ENCODE measurements at places on chromosomes 16 and 17.

GRCh38 chr17:55154101-55154500, 110.7 kb upstream of the HLF start:
- no peak for DNase-seq

GRCh38 chr16:23504453-23505179, 5.7 kb downstream of the GGA2 start:
- DNase-seq: peak; percentile 57

DNA sequence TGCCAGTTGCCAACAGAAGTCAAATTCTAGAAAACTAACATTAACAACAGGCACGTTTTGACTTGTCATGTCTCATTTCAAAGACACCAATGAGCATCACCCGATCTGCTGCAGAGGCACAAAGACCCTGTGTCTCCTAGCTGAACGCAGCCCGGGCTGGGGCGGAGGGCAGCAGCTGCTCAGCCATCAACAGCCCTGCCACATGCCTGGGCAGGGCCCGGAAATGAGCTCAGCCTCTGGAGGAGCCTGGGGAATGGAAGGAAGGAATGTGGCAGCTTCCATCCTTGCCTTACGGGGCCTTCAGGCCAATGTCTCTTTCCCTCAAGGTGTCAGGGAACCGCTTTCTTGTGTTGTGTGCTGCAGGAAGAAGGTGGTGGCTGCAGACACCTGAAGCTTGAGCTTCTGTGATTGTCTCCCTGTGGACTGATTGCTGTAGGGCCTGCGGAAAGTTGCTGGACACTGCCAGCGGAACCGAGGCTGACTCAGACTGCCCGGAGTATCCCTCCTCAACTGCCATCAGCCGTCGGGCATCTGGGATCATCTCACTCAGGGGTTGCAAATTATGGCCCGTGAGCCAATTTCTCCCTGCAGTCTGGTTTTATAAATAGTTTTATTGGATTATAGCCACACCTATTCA, 7.3 kb downstream of the CDH13 start:
- DNase-seq: no peak

GRCh38 chr16:26111900-26112299, 420.1 kb downstream of the HS3ST4 start:
- no peak for DNase-seq

- no peak for DNase-seq
Observed at GRCh38 chr16:81939164-81940056, 71.9 kb downstream of the SDR42E1 start.

DNA sequence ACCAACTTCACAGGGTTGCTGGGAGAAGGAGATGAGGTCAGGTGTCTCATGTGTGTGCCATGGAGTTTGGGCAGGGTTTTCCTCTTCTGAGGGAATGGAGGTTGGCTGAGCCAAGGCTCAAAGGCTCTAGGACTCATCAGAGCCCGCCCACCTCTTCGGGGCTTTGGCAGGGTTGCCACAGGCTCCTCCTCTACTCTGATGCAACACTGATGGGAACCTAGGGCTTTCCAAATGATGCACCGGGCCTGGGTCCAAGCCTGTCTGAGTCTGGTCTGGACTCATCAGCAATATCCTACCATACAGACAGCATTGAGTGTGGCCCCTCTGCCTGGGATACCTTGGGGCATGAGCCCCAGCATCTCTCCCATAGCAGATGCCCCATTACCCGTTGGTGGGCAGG, 59.5 kb upstream of the LHX1 start:
- no peak for DNase-seq

DNA sequence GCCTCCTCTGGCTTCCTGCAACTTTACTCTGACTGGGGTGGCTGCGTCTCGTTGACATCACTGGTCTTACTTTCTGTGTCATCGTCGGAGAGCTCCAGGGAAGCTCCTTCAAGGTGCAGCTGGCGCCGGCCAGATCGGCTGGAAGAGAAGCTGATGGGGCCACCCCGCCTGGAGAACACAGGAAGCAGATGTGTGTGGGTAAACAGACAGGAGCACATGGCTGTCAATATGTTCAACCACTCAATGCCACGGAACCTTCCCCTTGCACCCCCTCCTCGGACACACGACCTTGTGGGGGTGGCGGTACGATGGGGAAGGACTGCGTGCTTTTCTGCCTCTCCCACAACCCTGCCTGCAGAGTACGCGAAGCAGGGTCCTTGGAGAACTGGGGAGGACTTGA, 40.1 kb downstream of the NDEL1 start:
- DNase-seq: no peak

GRCh38 chr16:89646270-89646669, 11.2 kb downstream of the CHMP1A start:
- no peak for DNase-seq

GRCh38 chr17:10824874-10825273, 13.0 kb downstream of the PIRT start:
- DNase-seq: no peak

- DNase-seq: no peak
Observed at GRCh38 chr16:80671281-80671849, 130.6 kb downstream of the DYNLRB2 start.

- DNase-seq: no peak
Observed at GRCh38 chr16:55949518-55949917, 74.3 kb upstream of the CES5A start.

GRCh38 chr16:25626172-25626571, 65.6 kb upstream of the HS3ST4 start:
- DNase-seq: no peak

DNA sequence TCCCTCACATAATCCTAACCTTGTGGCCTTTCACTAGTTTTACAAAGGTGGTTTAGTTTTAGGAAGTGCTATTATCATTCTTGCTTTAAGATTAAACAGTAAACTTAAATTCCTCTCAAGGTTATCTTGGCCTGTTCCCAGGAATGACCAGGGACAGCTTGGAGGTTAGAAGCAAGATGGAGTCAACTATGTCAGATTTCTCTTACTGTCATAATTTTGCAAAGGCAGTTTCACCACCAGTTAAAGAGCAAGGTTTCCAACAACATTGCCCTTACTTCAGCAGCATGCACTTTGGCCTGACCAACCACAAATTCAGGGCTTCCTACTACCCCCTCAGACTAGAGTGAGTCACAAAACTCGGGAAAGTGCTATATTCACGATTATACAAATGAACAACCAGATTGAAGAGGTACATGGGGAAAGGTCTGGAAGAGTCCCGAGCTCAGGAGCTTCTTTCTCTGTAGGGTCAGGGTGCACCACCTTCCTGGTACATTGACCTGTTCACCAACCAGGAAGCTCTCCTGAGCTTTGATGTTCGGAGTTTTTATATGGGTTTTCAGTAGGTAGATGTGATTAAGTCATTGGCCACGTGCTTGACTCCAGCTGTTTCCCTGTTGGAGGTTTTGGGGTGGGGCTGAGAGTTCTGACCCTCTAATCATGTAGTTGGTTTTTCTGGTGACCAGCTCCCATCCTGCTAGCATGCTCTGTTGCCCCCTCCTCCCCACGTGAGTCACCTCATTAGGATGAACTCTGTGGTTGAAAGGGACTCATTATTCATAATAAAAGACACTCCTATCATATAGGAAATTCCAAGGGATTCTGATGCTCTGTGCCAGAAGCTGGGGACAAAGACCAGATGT, 19.4 kb downstream of the RHOT1 start:
- no peak for DNase-seq

DNA sequence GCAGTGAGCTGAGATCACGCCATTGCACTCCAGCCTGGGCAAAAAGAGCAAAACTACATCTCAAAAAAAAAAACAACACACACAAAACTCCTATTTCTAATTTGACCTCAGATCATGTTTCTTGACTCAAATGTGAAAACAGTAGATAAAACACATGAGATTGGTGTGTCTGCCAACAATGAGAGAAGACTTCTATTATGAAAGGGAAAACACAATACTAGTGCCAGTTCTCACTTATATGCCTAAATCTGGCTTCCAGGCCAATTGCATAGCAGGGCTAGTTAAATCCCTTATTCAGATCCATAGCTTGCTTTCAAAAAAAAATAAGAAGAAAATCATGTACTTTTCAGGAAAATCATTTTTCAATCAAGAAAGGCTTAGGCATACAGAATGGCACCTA, 39.4 kb downstream of the AP1G1 start:
- no peak for DNase-seq

DNA sequence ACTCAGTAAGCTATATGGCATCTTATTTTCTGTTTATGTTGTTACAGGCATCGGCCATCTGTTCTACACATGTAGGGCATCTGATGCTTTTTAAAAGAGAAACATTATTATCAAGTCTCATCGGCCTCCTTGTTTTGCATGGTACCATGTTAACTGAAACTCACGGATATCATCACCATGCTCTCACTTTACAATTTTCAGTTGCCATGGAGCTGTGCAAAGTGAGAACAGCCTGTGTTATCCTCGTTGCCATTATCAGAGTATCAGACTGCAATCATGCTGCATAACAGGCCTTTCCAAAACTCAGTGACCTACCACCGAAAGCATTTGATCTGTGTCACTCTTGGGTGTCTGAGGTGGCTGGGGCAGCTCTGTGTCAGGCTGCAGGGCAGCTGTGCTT, 110.3 kb downstream of the C17orf67 start:
- DNase-seq: no peak

DNA sequence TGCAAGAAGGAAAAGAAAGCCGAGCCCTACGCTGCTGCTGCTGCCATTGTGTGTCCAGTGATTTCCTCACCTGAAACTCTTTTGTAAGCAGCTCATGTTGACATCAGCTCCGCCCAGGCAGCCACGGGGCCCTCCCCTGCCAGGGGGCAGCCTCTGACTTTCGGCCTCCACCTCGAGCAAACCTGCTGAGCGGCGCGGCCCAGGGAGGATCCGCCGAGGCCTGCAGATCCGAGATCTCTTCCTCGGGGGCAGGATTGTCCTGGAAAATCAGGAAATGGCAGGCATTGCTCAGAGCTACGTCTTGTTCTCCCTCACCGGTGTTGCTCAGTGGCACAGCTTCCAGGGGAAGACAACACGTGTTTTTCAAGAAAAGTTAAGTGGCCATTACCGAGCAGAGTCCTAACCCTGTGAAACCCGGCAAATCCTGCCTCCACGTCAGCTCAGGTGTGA, 35.6 kb upstream of the ZNF750 start:
- DNase-seq: no peak

DNA sequence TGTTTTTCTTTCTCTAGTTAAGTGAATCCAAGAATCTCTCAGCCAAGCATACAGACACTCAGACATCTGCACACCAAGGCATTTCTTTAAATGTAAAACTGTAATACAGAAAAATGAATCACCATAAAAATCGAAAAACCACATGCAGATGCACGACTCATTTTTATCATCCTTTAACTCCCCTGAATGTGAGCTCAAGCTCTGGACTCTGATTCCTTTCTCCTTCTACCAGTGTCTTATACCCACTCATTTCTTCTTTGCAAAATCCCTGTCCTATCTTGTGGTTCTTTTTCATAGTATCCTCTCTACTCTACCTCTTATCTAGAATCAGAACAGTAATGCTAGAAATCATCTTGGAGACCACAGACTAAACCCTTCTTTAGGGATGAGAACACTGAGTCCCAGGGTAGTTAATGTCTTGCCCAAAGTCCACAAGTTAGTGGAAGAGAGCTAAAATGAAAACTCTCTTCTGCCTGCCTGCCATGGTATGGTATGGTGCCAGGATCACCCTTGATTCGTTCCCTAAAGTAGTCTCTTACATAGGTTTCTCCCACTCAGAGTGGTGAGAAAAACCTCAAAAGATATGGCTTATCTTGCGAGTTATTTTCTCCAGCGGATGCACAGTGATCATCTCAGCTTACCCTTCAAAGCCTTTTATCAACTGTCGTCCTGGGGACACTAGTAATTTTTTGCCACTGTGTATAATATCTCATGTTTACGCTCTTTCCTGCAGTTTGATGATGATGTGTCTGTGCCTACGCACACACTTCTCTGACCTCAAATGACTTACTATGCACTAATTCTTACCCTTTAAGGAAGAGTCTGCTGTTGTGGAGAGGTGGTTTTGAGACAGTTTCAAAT, 30.2 kb downstream of the BRD7 start:
- no peak for DNase-seq

DNA sequence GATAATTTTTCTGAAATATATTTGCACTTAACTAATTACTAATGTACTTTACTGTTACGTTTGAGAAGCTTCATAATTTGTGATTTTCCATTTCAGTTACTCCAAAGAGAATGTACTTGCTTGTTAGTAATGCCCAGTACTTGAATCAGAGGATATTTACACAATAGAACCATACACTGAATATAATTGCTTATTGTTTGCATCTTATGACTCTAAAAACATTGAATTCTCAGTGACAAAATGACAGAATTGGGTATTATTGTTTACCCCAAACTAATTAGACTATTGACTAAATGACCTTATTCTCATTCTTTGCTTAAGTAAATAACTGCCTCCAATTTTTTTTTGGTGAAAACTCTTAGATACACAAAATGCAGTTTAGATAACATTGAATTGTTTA, 8.9 kb downstream of the CCP110 start:
- no peak for DNase-seq

DNA sequence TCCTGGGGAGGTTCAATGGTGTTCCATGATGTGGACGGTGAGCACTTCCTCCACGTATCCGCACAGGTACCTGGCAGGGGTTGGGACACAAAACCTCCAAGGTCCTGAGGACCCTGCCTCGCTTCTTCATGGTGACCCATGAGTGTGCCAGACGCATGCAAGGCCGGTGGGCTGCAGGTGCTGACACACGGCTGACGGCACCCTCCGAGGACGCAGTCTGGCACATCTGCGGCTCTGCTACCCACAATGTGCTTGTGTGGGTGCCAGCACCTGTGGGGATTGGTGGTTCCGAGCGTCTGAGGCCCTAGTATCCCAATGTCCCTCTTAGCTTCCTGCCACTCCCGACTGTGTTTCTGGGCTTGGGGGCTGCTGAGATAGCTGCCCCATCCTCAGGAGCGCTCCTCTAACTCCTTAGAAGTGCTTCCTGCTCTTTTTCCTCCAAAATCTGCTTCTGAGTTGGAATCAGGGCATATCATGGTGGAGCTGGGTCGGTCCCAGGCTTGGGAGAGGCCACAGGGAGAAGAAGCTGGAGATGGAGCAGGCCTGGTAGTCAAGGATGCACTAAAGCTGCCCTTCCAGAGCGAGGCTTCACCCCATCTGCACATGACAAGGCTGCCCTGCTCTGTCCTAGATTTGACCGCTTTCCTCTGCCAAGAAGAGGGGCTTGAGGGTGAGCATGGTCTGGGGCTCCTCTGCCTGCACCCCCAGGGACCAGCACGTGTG, 1.6 kb downstream of the CYGB start:
- DNase-seq: no peak

DNA sequence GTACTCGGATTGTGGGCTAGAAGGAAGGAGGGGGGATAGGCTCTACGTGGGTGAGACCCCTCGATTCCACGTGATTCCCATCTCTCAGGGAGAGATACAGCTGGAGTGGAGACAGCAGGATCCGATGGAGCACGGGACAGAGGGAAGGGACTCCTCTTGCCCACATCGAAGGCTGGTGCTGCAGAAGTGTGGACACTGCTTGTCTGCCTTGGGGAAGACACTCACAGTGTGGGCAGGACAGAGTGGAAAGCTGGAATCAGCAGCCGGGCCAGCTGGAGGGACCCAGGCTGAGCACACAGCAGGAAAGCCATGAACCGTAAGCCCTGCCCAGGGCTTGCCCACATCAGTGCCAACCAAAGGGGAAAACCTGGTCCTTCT, 42.1 kb upstream of the RPH3AL start:
- no peak for DNase-seq
